ENCODE measurements at places on chromosomes 3 and 15.

DNA sequence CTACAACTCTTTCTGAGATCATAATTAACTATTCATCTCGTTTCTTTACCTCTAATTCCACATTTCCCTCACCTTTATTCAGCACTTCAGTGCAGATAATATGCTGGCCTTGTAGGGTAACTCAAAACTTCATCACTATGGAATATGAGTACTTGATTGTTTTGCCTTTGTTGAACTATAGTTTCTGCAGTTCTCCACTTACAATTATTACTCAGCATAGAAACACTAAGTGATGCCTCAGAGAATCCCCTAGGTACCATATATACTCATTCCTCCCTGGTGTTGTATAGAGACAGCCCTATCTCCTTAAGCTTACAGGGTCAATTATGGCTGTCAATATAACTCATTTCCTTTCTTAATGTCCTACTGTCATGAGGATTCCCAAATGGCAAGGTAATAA is 380.6 kb upstream of the RBMS3 start:
- no peak for DNase-seq

DNA sequence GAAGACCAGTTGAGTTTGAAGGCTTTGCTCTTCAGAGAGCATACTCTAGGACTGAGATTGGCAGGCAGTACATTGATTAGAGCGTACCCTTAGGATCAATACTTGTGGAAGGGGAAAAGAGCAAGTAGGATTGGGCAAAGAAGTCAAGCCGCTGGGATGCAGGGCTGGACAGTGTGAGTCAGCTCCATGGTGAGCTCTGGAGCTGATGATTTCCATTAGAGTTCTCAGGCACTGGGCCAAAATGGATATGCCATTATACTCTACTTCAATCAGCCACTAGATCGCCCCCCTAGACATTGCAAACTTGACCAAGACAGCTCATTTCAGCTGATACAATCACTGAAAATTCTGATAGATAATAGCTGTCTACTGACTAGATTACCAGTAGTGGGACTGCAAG is 432.7 kb upstream of the ALCAM start:
- DNase-seq: no peak

DNA sequence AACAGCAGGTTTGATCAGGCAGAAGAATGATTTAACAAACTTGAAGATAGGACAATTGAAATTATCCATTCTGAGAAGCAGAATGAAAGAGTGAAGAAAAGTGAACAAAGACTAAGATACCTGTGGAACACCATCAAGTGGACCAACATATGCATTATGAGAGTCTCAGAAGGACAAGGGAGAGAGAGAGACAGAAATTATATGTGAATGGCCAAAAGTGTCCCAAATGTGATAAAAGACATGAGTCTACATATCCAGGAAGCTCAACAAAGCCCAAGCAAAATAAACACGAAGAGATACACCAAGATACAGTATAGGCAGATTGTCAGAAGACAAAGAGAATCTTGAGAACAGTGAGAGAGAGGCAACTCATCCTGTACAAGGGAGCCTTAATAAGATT is 5.6 kb upstream of the NR1I2 start:
- DNase-seq: no peak

GRCh38 chr3:14921811-14922705 is 25.3 kb upstream of the NR2C2 start:
- DNase-seq: no peak

DNA sequence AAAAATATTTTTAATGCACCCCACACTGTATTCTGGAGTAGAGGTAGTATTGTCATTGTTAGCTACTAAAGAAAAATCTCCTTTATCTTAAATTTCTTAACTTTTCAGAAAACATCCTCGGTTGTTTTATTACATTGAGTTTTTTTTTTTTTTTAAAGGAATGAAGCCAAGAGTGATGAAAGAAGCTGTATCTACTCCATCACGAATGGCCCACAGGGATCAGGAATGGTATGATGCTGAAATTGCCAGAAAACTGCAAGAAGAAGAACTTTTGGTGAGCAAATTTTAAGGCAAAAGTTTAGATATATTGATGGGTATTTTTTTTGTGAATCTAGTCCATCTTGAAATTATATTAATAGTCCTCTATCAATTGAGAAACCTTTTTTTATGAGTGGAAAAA is 49.7 kb upstream of the UTS2B start:
- no peak for DNase-seq

- no peak for DNase-seq
Observed at GRCh38 chr15:75182187-75183131, 19.2 kb upstream of the C15orf39 start.

- no peak for DNase-seq
Observed at GRCh38 chr3:65406470-65406869, 632.2 kb downstream of the MAGI1 start.

- DNase-seq: no peak
Observed at GRCh38 chr15:57235873-57236272, 140.4 kb upstream of the CGNL1 start.

DNA sequence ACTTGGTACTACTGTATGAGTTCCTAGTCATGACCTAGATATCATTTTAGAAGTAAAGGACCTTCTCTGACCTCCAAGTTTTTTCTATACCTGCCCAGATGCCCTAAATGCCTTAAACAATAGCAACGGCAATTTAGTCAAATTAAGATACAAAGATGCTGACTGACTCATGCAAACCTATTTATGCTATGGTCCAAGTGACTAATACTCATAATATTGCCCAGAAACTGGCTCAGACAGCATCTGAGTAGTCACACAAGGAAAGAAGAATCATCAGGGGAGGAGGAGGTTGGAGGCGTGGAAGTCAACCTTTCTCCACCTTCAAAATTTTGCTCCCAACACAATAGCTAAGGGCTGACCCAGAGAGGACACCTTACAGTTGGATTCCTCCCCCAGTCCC is 6.8 kb downstream of the FYCO1 start:
- DNase-seq: no peak

All from G401 (cell line).